ENCODE measurements at places on chromosomes 5 and 9.

DNA sequence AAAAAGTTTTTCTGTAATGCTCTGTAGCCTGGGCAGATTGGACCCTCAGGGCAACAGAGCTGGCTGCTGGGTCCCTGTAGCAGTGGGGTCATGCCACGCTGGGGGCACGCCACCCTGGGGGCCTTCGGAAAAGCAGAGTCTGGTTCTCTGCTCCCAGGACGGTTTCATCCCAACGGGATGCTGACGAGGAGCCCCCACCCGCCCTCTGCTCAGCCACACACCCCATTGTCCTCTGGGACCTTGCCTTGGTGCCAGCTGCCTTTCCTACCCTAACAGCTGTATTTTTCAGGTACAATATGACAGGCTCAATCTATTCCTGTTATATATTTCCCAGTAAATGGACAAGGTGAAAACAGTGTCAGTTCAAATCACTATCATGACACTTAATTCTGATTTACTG is 29.0 kb upstream of the MVB12B start:
- DNase-seq, result no peak

DNA sequence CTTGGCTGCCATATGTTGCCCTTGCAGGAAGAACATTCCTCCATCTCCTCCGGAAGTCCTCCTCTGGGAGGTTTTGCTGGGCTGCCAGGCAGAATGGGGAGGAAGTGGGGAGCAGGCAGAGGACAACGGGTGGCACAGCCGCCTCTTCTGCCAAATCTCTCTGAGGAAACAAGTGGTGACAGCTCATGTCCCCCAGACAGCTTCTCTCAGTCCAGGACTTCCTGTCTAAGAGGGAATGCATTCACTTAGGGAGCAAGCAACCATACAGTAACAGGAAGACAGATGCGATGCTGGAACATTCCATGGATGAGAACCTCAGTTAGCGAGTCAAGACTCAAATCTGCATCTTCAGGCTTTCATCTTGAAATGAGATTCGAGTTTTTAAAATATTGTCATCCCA is 701.0 kb downstream of the SEMA5A start:
- DNase-seq, result no peak

- no peak for DNase-seq
These were observed 12.0 kb upstream of the HDHD3 start for GRCh38 chr9:113388833-113389232.

GRCh38 chr9:26809795-26810194 is 82.8 kb downstream of the CAAP1 start:
- no peak for DNase-seq

DNA sequence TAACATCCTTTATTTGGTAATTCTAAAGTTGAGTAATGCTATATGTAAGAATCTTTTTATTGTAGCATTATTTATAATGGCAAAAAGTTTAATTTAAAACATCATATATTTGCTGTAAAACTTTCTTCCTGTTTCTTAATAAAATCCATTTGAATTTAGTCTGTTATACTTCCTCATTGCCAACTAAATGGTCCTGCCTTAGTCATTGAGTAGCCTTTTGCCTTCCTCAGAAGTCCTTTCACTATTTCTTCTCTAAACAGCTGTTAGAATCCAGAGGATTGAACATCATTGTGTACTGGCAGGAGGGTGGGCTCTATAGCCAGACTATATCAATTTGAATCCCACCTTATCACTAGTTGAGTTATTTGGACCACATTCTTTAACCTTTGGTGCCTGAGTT is 11.0 kb downstream of the SLC44A1 start:
- no peak for DNase-seq

GRCh38 chr9:31639451-31639850 is 745.0 kb upstream of the ACO1 start:
- DNase-seq, result no peak

- DNase-seq, result no peak
These were observed 435.3 kb downstream of the NR2F1-AS1 start for GRCh38 chr5:93145767-93146166.

GRCh38 chr9:133166392-133166791 is 2.7 kb upstream of the GBGT1 start:
- DNase-seq, result no peak

GRCh38 chr5:154467655-154468354 is 10.2 kb downstream of the HAND1 start:
- peak; percentile 69 for DNase-seq

DNA sequence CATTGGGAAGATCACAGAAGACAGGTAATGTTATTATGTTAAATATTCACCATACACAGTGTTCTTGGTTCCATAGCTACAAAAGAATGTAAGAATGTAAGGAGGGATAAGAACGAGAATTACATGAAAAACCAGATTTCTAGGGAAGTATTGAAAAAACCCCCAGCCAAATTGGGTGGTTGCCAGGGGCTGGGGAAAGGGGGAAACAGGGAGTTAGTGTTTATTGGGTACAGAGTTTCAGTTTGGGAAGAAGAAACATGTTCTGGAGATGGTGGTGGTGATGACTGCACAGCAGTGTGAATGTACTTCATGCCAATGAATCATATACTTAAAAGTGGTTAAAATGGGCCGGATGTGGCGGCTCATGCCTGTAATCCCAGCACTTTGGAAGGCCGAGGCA is 40.3 kb downstream of the GLRX start:
- no peak for DNase-seq

GRCh38 chr9:82209797-82210470 is 221.4 kb downstream of the SPATA31D1 start:
- no peak for DNase-seq

DNA sequence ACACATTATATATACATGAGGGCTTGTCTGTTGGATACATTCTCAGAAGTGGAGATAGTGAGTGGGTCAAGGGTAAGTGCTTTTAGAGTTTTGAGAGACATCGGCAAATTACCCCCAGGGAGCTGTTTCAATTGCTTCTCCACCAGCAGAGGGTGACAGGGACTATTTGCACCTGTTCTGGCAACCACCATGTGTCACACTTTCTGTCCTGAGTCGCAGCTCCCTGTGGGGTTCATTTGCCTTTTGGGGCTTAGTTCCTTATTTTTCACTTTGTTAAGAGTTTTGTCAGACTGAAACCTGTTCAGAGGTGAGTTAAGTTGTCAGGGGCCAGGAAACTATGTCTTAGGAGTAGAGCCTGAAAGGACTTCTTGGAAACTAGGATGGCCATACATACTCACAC is 20.1 kb upstream of the SLC36A1 start:
- no peak for DNase-seq

DNA sequence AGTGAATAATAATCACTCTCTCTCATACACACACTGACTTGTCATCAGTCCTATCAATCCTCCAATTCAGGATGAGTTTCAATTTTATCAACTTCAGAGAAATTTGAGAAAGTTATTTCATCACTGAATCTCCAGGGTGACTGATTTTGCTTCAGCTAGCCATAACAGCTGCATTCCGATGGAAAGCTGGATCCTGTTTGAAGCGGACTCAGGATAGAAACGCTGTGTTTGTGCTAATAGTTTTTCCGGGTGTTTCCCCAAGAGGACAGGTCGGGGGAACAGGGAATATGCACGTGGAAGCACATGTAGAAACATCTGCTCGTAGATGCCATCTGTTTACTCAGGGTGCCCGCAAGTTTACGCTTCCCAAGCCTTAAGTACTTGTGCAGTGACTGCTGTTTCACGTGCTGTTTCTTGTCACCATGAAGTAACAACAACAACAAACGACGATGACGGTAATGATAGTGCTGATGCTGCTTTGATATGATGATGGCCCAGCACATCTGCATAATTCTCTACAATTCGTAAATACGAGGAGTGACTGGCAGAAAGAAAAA is 263.7 kb upstream of the DAPK1 start:
- DNase-seq, result no peak

- no peak for DNase-seq
These were observed 329.6 kb downstream of the ADAMTS6 start for GRCh38 chr5:65152131-65152530.

- DNase-seq, result no peak
These were observed 74.2 kb upstream of the SUSD1 start for GRCh38 chr9:112249277-112249676.

- no peak for DNase-seq
These were observed 60.2 kb upstream of the NR5A1 start for GRCh38 chr9:124567362-124567761.

- no peak for DNase-seq
These were observed 45.8 kb downstream of the LRRTM2 start for GRCh38 chr5:138829341-138829740.

- no peak for DNase-seq
These were observed 65.4 kb downstream of the UGCG start for GRCh38 chr9:111962021-111962420.

- DNase-seq, result no peak
These were observed 98.1 kb upstream of the IFNK start for GRCh38 chr9:27425827-27426510.

DNA sequence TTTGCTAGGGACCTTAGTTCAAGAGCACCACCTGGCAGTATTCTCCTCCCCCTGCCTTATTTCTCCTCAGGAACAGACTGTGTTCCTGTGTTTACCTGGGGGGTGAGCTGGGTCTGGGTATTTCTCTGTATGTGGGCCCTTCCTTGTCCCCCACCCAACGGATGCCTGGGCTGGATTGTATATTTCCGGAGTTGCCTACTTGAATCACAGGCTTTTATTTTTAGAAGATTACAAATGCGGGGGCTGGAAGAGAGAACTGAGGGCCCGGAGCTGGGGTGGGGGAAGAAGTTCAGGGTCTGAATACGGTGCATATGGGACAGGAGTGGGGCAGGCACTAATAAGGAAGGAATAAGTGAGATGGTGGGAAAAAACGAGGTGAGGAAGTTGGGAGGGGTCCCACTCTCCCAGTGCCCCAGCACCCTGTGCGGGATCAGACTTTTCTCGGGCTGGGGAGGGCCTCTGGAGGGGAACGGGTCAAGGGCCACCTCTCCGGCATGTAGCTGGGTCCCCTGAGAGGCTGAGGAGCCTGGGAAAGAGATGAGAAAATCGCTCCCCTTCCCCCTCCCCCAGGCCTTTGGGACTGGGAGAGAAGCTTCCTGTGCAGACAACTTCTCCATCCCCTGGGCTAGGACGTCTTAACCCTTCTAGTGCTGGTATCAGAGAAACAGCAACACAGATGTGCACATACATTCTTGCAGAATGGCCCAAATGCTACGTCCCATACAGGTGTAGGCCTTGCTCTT is 42.1 kb downstream of the PCDH1 start:
- DNase-seq, result no peak

GRCh38 chr5:758698-759053 is 25.9 kb downstream of the ZDHHC11B start:
- DNase-seq, result no peak

DNA sequence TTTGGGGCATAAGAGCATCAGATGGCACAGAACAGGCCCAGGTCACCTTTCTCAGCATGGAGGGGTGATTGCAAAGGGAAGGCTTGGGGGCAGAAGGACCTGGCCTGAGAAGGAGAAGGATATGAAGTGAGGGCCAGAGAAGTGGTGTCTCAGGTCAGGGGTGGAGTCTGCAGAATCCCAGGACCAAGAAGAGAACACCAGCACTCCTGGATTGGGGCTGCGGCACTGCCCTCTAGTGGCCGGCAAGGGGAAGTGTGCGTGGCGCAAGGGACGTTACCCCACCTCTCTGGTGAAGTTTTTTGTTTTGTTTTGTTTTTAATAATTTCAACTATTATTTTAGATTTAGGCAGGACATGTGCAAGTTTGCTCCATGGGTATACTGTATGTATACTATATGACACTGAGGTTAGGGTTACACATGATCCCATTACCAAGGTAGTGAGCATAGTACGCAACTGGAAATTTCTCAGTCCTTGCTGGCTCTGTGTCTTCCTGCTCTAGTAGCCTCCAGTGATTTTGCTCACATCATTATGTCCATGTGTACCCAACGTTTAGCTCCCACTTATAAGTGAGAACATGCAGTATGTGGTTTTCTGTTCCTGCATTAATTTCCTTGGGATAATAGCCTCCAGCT is 1548.6 kb downstream of the EFNA5 start:
- DNase-seq, result no peak

DNA sequence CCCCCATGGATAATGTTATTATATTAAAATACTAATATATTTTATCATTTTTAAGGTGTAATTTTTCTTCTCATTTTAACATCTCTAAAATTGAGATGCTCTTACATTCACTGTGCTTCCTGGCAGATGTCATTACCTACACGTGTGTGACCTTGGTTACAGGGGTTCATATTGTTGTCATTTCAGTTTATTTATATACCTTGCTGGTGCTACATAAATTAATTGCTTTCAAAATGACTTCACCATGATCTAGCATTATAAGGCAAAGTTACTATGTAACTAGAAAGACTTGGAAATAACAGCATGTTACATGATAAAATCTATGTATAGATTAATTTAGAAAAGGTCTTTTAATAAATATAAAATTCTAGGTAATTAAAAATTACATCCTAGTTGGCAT is 60.9 kb downstream of the ARHGEF28 start:
- no peak for DNase-seq

DNA sequence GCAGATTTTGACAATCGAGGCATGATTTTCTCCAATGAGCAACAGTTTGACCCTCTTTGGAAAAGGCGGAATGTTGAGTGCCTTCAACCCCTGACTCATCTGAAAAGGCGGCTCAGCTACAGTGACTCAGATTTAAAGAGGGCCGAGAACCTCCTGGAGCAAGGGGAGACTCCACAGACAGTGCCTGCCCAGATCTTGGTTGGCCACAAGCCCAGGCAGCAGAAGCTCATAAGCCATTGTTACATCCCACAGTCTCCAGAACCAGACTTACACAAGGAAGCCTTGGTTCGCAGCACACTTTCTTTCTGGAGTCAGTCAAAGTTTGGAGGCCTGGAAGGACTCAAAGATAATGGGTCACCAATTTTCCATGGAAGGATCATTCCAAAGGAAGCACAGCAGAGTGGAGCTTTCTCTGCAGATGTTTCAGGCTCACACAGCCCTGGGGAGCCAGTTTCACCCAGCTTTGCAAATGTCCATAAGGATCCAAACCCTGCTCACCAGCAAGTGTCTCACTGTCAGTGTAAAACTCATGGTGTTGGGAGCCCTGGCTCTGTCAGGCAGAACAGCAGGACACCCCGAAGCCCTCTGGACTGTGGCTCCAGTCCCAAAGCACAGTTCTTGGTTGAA is 13.6 kb downstream of the PTPDC1 start:
- DNase-seq, result no peak

- DNase-seq, result no peak
These were observed 19.5 kb downstream of the SLC22A5 start for GRCh38 chr5:132389051-132389331.

DNA sequence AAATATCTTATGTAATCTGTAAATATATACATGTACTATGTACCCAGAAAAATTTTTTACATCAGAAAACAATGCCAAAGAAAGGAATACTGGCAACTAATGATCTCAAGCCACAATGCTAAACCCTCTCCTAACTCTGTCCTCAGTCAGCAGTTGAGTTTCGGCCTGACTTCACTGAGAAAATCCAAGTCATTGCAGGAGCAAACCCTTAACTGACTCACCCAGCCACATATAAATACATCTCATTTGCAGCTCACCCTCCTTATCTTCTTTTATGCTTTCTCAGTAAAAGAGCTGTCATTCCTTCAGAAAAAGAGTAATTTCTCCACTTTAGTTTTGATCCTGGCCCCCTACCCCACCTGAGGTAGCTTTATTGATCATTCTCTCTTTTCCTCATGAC is 46.1 kb upstream of the TMED7 start:
- DNase-seq, result no peak

All from activated naive CD4-positive, alpha-beta T cell (primary cell).